Suppressor macrophage (primary cell): ENCODE measurements at places on chromosomes 2 and 18.
A peak's percentile ranks its signal among the peaks of the same experiment; 100 is the strongest.

GRCh38 chr2:183034806-183035205, 3.5 kb downstream of the NCKAP1 start:
- no peak for DNase-seq

DNA sequence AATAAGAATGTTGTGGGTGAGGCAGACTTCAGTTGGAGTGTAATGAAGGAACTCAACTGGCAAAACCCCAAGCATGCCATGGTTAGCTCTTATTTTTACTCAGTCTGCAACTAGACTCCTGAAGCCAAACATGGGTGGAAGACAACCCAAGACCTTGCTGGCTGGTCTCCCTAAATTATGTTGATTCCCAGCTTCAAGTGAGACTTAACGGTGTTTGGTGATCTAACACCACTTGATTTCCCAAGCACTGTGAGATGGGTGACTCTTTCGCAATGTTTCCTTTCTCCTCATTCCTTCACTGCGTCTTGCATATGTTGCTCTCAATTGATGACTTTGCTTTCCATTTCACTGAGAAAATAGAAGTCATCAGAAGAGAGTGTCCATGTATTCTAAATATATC, 693.1 kb downstream of the DCC start:
- DNase-seq: no peak

- no peak for DNase-seq
Measured at GRCh38 chr2:128439031-128439790, 120.5 kb upstream of the HS6ST1 start.

DNA sequence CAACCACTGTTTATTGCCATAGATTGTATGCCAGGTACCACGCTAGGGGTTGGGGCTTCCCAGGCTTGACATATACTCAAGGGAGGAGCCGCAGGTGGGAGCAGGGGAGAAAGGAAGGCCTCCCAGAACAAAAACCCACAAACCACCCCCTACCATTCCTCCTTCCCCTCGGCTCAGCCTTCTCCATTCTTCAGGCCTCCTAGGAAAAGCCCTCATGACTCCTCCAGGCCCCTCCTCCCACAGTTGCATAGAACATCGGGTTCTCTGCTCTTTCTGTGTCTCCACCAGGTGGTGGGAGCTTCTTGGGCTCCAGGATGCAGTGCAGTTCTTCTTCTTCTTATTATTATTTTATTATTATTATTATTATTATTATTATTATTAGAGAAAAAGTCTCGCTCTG, 80.3 kb downstream of the ZFP36L2 start:
- DNase-seq: no peak

DNA sequence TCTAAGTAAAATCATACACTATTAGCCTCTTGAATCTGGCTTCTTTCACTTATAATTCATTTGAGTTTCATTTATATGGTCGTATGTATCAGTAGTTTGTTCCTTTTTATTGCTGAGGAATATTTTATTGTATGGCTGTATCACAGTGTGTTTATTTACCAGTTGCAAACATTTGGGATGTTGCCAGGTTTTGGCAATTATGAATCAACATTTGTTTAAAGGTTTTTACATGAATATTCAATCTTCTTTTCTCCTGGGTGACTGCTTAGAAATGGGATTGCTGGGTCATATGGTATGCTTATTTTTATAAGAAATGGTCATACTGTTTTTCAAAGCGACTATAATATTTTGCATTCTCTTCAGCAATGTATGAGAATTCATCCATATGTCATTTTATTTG, 107.9 kb downstream of the PMAIP1 start:
- no peak for DNase-seq

DNA sequence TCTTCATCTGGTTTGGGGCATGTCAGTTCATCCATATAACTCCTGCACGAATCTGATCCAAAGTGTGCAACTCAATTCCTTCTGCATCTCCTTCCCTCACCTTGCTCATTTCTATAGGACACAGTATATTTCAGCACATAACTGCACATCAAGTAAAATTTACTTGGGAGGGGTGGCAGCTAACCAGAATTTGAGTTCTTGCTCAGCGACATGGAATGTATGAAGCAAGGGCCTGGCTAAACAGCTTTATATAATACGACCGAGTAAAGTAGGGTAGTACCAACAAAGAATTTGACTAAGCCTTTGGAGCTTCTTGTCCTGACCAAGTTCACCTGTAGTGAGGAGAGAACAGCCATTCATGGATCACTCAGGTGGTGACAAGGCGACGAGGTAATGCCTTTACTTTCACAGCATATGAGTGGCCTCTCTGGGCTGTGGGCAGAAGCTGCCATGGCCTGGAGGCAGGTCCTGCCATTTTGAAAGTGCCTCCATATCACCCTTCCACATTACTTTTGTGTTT, 570.2 kb upstream of the TNP1 start:
- DNase-seq: no peak

DNA sequence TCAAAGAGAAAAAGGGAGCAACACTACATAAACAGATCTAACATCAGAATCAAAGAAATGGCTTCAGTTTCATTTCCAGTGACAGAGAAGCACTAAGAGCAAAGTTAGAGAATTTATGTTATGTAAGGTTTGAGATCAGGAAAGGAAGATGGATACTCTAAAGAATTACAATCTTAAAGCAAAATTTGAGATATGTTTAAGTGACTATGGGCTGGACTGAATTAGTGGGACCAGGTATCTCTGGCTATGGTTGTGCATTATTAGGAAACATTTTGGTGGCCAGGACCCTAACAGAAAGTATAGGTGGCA, 208.2 kb downstream of the CCDC178 start:
- no peak for DNase-seq

- no peak for DNase-seq
Measured at GRCh38 chr2:141940709-141941108, 190.1 kb downstream of the LRP1B start.

GRCh38 chr2:157866202-157866601, 9.9 kb downstream of the ACVR1 start:
- DNase-seq: no peak

DNA sequence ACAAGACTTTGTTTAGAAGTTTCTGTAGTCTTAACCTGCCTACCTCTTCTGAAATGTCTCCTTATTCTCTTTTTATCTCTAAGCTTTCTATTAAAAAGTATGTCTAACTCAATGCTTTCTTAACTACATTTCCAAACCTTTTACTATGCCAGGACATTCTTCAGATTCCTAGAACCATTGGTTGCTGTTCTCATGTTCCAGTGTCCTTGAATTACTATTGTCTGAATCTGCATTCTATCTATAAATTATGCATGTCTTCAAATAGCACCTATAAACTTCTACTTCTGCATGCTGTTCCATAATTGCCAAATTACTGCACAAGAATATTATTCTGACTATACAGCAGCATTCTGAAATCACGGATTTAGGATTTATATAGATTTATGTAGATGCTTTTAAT, 166.0 kb upstream of the VWC2L start:
- DNase-seq: no peak

DNA sequence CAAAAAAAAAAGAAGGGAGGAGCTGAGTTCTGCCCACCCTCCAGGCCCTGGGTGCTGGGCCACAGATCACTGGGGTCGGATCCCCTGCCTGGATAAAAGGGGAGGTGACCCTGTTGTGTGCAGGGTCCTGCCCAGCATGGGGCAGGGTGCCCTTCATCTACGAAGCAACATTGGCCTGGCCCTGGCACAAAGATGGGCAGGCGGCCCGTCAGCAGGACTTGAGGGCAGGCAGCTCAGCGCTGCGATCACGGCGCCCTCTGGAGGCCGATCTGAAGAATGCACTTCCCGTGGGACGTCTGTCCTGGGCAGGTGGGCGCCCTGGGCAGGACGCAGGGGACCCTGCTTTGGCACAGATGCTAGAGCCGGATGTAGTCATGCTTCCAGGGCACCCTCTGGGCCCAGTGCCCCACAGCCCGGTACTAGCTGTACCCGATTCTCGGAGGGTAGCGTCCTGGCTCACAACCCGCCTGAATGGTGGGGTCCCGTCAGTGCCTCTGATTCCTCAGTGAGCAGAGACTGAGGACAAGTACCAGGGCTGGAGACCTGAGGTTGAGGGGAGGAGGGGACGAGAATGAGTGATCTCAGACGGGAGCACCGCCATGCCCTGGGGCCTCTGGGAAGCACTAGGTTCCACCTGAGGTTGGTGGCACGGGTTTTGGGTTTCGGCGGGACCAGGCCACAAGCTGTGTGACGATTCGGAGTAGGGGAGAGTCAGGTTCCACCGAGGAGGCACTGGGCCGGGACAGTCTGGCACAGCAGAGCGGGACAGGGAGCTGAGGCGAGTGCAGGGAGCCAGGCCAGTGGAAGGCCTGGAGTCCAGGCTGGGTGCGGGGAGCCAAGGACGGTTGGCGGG, 18.0 kb downstream of the ARID5A start:
- peak; percentile 87 for DNase-seq

- DNase-seq: no peak
Measured at GRCh38 chr2:43026426-43027096, 199.8 kb downstream of the ZFP36L2 start.

DNA sequence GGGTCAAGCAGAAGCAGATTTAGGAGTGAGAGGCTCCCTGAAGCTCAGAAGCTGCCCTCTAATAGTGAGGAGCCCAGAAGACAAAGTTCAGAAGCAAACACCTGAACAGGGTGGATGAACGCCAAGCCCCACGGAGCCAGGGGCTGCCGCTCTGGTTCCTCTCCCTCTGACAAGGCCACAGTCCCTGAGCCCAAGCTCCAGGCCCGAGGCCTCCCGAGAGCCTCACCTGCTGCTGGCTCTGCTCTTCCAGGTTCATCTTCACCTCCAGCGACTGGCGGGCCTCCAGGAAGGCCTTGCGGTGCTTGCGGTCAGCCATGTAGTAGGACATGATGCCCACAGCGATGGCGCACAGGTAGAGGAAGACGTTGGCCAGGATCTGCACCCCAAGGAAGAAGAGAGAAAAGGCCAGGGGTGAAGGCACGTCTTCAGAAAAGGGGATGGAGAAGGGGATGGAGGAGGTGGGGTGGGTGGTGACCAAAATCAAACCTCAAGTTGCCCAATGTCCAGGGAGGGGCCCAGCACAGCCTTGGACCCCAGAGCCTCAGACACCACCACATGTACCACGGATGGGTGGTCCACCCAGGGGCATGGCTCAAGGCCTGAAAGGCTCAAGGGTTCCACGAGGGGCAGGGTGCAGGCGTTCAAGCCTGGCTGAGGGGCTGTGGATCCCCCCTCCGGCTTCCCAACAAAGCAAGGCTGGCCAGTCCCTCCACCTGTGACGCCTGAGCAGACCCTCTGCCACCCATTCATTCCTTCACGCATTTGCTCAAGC, 47.5 kb downstream of the ADCY3 start:
- DNase-seq: no peak

- DNase-seq: no peak
Measured at GRCh38 chr2:167264380-167264779, 376.1 kb downstream of the XIRP2 start.

GRCh38 chr2:126891681-126892500, 6.8 kb upstream of the TEX51 start:
- no peak for DNase-seq

DNA sequence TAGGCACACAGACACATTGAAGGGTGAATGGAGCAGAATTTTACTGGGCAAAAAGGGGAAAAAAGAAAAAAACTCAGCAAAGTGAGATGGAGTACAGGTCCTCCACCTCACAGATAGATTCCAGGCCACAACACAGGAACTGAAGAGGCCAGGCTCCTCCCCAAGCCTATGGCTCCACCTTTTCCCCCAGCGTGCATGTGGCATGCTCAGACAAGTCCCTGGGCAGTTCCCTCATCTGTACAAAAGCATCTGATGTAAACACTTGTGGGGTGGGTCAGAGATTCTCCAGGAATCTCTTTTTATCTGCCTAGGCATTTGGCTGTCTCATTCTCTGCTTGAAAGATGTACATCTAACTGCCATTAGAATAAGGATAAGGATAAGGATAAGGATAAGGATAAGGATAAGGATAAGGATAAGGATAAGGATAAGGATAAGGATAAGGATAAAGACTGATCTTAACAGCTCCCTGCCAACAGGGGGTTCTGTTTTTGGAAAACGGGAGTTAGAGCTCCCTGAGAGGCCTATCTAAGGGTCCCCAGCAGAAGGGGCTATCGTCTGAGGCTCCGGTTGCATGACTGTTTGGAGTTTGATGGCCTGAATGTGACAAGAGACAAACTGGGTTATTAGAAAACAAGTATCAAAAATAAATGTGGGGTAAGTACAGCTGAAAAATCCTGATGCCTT, 17.2 kb upstream of the ASXL3 start:
- DNase-seq: no peak

- no peak for DNase-seq
Measured at GRCh38 chr18:80119111-80119510, 10.0 kb downstream of the ADNP2 start.

DNA sequence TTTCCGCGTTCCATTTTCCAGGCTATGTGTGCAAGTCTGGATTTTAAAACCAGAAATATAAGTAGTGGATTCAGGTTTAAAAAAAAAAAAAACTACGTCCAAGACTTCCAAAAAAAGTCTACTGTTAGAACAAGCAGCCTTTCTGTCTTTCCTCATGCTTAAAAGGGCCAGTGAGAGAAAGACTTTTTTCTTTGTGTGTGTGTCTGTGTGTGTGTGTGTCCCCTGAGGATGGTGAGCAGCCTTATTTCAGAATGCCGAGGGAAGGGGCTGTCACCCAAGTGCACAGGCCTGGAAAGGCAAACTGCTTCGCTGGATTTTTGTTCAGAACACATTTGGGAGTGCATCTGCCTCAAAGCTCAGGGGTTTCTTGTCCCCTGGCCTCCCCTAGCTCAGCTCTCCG, 98.8 kb downstream of the ZBTB7C start:
- DNase-seq: no peak

- no peak for DNase-seq
Measured at GRCh38 chr2:124708661-124709060, 683.6 kb downstream of the CNTNAP5 start.

DNA sequence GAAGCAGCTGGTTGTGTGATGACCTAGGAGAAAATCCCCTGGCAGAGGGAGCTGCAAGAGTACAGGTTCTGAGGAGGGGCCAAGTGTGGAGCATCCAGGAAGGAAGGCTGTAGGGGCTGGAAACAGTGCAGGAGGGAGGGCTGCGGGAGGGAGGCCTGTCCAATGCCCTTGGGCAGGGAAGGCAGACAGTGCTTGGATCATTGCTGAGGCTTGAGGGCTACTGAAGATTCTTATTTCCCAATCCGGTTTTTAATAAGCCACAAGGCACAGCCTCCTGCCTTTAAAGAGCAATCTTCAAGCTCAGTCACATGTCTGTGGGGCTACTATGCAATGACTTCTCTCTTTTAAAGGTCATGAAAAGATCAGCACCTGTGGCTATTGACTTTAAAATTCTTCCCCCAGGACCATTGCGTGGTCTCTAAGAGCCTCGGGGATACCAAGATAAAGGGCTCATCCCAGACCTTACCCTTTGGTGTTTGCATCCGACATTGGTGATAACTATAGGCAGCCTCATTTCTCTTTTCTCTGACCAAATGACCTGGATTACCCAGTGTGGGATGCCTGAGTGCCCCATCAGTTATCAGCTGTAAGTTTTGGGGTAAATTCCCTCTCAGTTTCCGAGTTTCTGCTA, 149.6 kb downstream of the DOCK10 start:
- DNase-seq: peak; percentile 89
